ENCODE measurements at places on chromosomes 3 and 15. TPM values are rescaled to one million over a fixed set of nuclear protein-coding genes. Genes with fewer than 3 reads are reported as not detected.

Gene BOC
- 0.20 TPM for total RNA-seq

Gene UACA
- 2.4 TPM for total RNA-seq

- no peak overlapping the region for H3K27ac ChIP-seq
- H3K36me3 ChIP-seq = no peaks in the 10 kb centered on the region
- no peaks in the 10 kb centered on the region for H3K4me1 ChIP-seq
- H3K27me3 ChIP-seq = peaks cover 18% of the 10 kb centered on the region
Measured at GRCh38 chr3:150227839-150228238, 180.3 kb upstream of the TSC22D2 start.

- H3K4me3 ChIP-seq = no peak overlapping the region
- H3K27me3 ChIP-seq = no peaks in the 10 kb centered on the region
- peaks cover 6% of the 10 kb centered on the region for H3K4me1 ChIP-seq
- no peaks in the 10 kb centered on the region for H3K36me3 ChIP-seq
- DNase-seq = no peak
Measured at GRCh38 chr3:123336001-123336400, 112.9 kb downstream of the ADCY5 start.

DNA sequence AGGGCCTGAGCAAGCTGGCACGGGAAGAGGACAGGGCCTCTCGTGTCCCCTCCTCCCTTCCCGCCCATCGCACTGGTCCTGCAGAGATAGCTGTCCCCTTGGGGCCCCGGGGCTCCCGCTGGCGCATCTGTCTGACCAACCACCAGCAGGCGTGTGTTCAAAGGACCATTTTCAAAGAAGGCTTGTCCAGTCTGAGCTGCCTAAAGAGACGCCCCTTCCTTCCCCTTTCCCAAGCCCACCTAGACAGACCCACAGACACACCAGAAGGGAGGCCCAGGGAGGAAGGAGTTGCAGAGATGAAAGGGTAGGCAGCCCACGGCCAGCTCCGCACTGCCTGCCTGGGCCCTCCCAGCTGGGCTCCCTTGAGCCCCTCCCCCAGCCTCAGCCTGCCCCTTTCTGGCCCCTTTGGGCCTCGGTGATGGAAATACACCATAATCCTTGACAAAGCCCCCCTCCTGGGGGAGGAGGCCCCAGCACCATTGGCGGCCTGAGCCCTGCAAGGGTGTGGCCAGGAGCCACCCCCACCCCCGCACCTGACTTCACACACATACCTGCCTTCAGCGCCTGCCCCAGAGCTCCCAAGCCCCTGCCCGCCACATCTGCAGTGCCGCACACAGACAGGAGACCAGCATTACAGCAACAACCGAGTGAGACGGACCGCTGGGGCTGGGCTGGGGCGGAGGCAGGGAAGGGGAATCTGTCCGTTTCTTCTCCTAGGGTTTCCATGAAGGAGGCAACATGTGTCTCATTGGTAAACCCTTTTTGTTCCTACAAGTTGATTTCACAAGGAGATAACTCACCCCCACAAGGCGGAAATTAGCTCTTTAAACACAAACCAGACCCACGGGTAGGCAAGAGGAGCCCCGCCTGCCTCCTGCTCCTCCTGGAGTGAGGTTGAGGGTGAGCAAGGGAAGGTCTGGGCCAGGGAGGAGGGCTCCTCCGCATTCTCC, at the start of gene STRA6:
STRA6 (minus strand) TSS at position 336 of the 950 bp plus-strand sequence. CDS start 520 bp downstream, outside the sequence.
- no peaks in the 10 kb centered on the region for H3K36me3 ChIP-seq
- H3K27me3 ChIP-seq = peaks cover 2% of the 10 kb centered on the region
- H3K4me3 ChIP-seq = no peak within 1 kb of the TSS
- peaks cover 4% of the 10 kb centered on the region for H3K4me1 ChIP-seq

DNA sequence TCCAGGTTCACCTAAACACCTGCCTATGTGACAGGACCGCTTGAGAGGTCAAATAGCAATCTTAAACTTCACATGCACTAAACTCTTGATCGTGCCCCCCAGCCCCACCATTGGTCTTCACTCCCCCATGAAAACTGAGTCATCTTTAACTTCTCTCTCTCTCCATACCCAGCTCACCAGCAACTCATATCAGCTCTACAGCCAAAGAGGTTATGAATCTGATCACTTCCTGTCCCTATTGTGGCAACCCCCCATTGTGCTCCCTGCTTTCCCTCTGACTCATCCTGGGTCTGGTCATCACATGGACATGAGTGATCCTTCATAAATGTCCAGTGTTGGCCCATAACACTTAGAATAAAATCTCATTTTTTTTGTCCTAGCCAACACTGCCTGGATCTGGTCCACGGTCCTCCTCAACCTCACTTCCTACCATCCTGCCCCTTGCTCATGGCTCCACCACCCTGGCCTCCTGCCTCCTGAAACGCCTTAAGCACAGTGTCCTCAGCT, 103.4 kb upstream of the HACD2 start:
- no peak overlapping the region for H3K27ac ChIP-seq
- peaks cover 2% of the 10 kb centered on the region for H3K27me3 ChIP-seq
- H3K4me3 ChIP-seq = no peak overlapping the region
- H3K4me1 ChIP-seq = no peaks in the 10 kb centered on the region
